ENCODE measurements at places on chromosomes 7 and 10.

- DNase-seq = no peak
Observed at GRCh38 chr10:43194266-43194665, 56.0 kb downstream of the CSGALNACT2 start.

DNA sequence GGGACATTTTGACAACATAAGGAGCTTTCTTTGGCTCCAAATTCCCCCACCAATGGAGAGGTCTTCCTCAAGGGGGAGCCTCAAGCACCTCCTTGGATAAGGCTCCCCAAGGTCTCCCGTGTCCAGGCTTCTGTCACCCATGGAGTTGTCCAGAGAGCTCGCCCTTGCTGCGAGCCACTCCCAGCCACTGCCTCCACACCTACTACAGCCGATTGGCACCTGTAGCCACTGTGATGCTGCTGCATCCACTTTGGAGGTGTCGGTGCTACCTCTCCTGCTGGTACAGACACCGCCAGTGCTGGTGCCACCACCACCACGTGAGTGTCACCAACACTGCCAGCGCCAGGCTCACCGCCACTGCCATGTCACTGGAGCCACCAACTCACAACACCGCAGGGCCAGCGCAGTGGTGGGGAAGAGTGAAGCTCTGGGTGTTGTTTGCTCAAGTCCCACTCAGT lies 22.1 kb upstream of the ENO4 start:
- no peak for DNase-seq

GRCh38 chr10:132532749-132533560 lies 4.6 kb upstream of the INPP5A start:
- DNase-seq = no peak

GRCh38 chr10:93404048-93404354 lies 78.1 kb downstream of the MYOF start:
- DNase-seq = no peak

GRCh38 chr7:20064181-20064970 lies 152.8 kb downstream of the MACC1 start:
- DNase-seq = no peak

GRCh38 chr10:101609481-101609880 lies 21.4 kb downstream of the DPCD start:
- DNase-seq = peak; percentile 37

GRCh38 chr7:18792871-18793595 lies 297.5 kb downstream of the HDAC9 start:
- DNase-seq = no peak

GRCh38 chr10:114179747-114180146 lies 594 bp downstream of the TDRD1 start:
- no peak for DNase-seq

DNA sequence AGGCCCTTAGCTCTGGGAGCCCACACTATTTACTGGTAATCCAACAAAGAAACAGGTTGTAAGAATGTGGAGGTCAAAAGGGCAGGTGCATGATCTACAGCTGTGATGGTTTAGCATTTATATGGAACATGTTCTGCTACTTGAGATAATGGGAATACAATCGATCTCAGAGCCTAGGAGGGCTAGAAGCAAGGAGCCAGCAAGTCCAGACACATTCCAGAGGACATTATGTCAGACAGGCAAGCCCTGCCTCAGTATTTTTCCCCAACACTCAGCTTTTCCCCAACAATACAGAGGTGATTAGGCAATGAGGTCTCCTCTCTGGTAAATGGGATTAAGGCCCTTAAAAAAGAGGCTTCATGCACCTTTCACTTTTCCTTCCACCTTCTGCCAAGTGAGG lies 21.4 kb upstream of the GNAT3 start:
- DNase-seq = no peak

GRCh38 chr10:4541292-4541691 lies 284.7 kb upstream of the AKR1E2 start:
- no peak for DNase-seq

- DNase-seq = no peak
Observed at GRCh38 chr10:48519481-48520183, 85.2 kb downstream of the ARHGAP22 start.

DNA sequence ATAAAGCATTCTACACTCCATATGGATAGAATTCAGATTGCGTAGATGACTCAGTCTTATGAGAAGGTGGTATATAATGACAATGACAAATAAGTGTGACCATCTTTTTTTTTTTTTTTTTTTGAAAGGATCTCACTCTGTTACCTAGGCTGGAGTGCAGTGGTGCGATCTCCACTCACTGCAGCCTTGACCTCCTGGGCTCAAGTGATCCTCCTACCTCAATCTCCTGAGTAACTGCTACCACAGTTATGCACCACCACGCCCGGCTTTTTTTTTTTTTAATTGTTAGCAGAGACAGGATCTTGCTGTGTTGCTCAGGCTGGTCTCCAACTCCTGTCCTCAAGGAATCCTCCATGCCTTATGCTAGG lies 43.2 kb upstream of the NRP1 start:
- DNase-seq = no peak

DNA sequence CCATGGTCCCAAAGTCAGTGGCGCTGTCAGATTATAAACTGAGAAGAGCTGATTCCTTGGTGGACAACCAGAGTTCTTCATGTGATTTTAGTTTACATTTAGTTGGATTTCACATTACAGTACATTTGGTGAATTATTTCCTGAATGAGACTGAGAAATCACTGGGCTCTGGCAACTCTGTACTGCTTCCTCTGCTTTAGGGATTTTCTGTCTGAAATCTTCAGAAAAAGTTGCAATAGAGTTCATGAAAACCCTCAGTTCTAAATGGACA lies 242.6 kb downstream of the BICC1 start:
- no peak for DNase-seq

GRCh38 chr7:24197852-24198251 lies 86.1 kb upstream of the NPY start:
- no peak for DNase-seq

- no peak for DNase-seq
Observed at GRCh38 chr7:124697746-124698145, 67.8 kb downstream of the GPR37 start.

DNA sequence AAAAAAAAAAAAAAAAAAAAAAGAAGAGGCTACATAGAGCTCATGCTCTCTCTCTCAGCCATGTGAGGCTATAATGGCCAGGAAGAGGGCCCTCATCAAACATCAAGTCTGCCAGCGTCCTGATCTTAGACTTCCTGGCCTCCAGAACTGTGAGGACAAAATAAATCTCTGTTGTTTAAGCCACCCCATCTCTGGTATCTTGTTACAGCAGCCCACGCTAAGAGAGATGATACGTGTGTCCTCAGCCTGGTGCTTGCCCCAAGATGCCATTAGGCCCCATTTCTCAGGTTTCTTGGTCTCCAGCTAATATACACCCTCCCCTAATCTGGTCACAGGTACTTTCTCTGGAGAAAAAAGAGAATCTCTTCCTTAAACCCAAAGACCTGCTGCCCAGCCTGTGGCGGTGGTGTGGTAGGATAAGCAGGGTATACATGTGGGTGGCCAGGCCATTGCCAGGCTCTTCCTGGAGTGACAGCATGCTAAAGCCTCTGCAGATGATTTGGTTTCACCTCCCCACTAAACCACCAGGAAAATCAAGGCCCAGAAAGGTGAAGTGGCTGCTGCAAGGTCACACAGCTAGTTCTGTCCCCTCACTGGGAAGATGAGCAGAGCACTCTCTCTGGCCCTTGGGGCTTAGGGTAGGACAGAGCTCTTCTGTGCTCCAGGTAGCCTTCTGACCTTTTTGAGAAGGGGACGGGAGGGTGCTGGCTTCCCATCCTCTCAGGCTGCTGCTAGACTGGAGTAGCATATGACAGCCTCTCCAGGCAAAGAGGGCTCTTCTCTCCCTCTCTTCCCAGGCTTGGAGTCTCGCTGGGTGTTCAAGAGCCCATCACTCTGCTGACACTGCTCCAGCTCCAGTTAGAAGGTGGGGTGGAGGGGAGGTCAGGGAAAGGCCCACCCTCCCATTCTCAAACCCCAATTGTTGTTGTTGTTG lies 5.2 kb downstream of the SPOCK2 start:
- DNase-seq = no peak

DNA sequence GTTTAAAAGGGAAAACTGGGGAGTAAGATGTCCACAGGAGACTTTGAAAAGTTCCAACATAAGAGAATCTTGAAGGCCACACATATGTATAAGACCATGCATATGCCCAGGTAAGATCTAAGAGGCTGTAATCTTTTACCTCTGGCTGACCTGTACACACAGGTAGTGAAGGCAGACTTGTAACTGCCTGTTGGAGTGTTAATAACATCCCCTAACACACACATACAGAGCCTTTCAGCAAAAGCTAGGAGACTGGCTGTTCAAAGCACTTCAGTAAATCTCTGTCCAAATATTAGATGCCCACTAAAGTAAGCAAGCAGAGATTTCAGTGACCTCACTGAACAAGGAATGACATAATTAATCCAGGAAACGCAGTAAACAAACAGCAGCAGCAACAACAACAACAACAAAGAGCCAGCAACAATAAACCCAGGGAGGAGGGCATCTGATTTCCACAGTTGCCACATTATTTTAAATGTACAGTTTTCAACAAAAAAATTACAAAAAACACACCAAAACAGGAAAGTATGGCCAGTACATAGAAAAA lies 15.0 kb downstream of the CYP51A1 start:
- DNase-seq = no peak

GRCh38 chr10:130221456-130222375 lies 85.5 kb downstream of the GLRX3 start:
- no peak for DNase-seq

DNA sequence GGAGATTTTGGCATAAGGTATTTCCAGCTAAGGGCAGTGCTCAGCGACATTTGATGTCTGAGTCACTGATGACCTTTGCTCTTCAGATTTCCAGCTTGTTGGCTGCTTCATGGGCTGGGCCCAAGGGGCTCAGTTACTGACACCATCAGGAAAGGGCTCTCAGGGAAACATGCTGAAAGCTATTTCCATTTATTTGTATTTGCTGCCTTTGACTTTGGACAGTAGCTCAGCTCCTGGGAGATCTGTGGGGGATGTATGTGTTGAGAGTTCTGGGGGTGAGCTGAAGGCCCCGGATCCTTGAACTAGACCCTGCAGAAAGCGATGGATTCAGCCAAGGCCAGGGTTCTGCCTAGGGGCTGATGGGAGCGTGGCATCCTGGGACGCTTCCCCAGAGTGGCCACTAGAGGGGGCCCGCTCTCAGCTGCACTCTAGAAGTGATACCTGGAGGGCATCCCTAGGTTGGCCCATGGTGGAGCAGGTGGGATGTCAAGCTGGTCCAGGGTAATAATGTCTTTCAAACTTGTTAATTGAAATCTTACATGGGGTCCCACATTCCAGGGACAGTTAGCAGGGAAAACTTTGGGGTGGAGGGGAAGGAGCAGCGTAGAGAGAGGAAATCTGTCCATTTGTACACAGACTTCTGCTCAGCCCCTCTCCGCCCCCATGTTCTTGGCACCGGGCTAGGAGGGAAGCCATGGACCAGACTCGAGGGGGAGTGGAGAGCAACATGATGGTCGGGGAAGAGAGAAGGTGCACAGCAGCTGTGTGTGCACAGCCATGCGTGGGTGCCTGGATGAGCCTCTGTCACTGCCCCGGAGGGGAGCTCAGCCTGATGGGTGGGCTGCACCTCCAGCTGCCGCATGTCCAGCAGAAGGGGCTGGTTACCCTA lies 3.0 kb upstream of the BTBD16 start:
- DNase-seq = peak; percentile 49

DNA sequence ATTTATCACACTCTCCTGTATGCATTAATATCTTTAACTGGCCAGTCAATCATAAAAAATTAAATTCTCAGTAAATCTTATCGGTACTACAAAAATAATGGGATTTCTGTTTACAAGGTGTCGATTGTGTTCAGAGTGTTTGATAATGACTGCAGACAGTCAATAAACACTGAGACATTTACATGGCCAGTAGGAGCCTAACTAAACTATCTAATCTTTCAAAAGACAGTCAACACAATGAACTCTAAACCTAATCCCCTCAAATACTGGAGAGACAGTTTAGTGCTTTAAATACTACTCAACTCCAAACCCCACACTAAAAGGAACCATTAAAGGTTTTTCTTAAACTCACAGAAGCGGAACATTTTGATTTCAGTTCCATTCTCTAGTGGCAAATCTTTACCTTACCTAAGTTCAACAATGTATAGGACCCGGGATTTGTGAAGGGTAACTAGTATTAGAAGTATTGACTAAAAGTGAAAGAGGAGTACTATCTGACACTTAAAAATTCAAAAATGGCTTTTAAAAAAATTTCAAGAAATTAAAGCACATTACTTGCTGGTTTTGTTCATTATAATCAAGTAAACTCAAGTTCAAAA lies 37.3 kb upstream of the EXOC6 start:
- no peak for DNase-seq

- no peak for DNase-seq
Observed at GRCh38 chr10:59984415-59984814, 78.1 kb upstream of the CCDC6 start.

All from NB4 (cell line).